ENCODE measurements at places on chromosomes 2 and 18. TPM values are rescaled to one million over a fixed set of nuclear protein-coding genes. Genes with fewer than 3 reads are reported as not detected.

DNA sequence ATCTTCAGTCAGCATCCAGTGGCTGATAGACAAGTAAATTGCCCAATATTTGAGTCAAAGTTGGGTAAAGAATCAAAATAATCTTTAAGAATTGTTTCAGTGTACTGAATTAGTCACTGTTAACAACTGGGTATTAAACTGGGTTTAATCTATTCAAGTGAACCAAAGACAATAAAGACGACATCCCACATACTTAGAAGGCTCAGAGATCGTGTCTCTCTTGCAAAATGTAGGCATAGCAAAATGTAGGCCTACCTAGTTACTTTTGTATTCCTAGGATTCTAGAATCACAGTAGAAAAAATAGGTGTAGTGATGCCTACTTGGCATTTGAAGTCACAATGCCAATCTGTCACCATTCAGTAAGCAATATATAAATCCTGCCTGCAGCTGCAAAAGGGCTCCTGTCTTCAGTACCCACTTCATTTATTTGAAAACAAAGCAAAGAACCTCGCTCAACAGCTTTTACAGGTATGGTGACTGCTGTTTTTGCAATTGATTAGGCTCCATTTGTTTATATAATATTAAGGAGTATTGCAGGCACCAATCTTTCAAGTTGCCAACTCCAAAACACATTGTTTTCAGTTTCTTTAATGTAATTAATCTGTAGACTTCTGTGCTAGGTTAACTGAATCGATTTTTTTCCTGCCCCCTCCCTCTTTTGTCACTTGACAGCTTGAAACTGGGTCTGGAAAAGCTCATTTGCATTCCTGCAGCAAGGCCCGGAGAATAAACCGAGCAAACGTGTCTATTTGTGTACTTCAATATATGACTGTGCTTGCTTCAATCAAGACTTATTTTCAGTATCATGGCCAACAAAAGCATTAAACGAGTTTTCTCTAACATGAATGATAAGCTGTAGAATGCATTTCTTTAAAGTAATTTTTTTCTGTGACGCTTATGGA, 1074.9 kb downstream of the TDRD15 start:
- no peaks in the 10 kb centered on the region for H3K27me3 ChIP-seq
- no peak overlapping the region for H3K27ac ChIP-seq
- no peak for DNase-seq
- H3K4me3 ChIP-seq: no peak overlapping the region
- no peaks in the 10 kb centered on the region for H3K4me1 ChIP-seq

CAPN14 gene
- 0.13 TPM for total RNA-seq

DNA sequence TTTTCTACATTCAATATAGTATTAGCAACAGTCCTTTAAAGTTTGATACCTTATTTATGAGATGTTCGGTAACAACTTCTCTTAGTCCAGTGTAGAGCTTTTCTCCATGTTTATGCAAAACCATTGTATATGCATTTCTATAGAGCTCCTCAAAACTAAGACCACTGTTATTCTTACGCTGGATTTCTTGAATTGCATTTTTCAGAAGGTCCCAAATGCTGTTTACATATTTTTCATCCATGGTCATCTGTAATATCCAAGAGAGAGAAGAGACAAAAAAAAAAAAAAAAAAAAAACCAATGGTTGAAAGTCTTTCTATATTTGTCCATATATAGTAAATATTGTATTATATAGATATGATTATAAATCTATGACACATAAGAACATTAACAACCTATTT, 27.6 kb downstream of the CUL3 start:
- H3K4me3 ChIP-seq: no peak overlapping the region
- no peak for DNase-seq
- no peaks in the 10 kb centered on the region for H3K27me3 ChIP-seq
- H3K27ac ChIP-seq: no peak overlapping the region
- peaks cover 6% of the 10 kb centered on the region for H3K36me3 ChIP-seq

GRCh38 chr2:120936476-120937334, 201.0 kb downstream of the GLI2 start:
- no peak for DNase-seq
- peaks cover 16% of the 10 kb centered on the region for H3K4me1 ChIP-seq
- no peak overlapping the region for H3K27ac ChIP-seq
- H3K36me3 ChIP-seq: no peaks in the 10 kb centered on the region

TEX44 gene
- total RNA-seq: not detected

DNA sequence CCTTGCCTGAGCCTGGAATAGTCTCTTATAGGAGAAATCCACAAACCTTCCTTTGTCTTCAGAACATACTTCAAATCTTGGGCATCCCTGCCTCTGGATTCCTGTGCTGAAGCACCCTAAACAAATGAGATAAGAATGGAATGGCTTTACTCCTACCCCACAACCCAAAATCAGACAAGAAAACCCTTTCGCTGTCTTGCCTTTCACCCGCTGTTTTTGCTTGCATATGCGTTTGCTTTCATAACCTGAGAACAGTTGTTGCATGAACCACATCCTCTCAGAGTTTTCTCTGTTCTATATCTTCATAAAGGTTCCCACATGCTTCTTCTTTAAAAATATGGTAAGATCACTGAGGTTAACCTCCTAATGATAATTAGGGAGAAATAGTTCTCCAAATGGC, 132.1 kb upstream of the MAP3K20 start:
- no peaks in the 10 kb centered on the region for H3K4me1 ChIP-seq
- DNase-seq: no peak
- H3K27ac ChIP-seq: no peak overlapping the region
- peaks cover 39% of the 10 kb centered on the region for H3K27me3 ChIP-seq
- no peaks in the 10 kb centered on the region for H3K36me3 ChIP-seq

DNA sequence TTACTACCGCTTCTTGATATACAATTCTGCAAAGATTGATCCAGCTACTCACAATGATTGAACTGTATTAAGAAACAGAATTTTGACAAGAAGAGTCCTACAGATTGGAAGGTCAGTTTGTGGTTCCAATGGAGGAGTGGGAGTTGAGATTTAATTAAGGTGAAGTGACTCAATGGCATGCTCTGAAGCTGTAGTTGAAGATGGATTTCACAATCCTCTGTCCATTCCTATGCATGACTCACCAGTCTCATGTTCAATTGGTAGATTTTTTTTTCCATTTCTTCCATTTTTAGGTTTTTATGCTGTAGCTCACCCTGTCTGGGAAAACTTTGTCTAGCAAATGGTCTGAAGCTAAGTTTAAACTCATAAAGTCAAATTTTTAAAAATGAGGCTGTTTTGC, 83.3 kb downstream of the DPP4 start:
- H3K4me3 ChIP-seq: no peak overlapping the region
- H3K36me3 ChIP-seq: no peaks in the 10 kb centered on the region
- peak; percentile 2 for DNase-seq
- no peaks in the 10 kb centered on the region for H3K27me3 ChIP-seq
- H3K4me1 ChIP-seq: no peaks in the 10 kb centered on the region
- H3K27ac ChIP-seq: no peak overlapping the region

GRCh38 chr2:140023291-140023690, 1243.1 kb upstream of the NXPH2 start:
- no peak overlapping the region for H3K4me3 ChIP-seq
- H3K4me1 ChIP-seq: peaks cover 11% of the 10 kb centered on the region
- no peak for DNase-seq
- no peaks in the 10 kb centered on the region for H3K27me3 ChIP-seq
- H3K36me3 ChIP-seq: no peaks in the 10 kb centered on the region

DNA sequence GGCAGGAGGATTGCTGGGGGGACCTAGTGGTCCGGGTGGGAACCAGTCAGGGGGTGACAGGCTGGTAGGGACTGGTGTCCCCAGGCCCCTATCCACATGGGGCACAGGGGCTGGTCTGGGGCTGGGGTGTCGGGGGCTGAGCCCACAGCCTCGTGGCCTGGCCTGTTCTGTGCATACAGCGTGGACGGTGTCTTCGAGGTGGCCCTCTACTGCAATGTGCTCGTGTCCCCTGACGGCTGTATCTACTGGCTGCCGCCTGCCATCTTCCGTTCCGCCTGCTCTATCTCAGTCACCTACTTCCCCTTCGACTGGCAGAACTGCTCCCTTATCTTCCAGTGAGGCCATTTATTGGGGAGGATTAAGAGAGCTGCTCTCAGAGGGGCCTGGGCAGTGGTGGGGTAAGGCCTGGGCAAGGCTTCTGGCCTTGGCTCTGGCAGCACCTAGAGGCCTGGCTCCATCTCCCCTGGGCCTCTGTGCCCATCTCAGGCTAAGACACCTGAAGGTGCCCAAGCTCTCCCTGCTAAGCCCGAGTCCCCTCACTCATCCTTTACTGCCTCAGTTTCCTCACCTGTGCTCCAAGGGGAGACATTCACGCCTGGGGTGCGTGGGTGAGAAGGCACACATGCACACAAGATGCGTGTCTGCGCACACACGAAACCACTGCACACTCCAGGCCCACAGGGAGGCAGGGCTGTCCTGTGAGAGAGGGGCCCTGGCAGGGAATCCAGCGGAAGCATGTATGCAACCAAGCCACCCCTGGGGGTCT, 1.9 kb downstream of the CHRNG start:
- no peak overlapping the region for H3K27ac ChIP-seq
- no peaks in the 10 kb centered on the region for H3K27me3 ChIP-seq
- no peaks in the 10 kb centered on the region for H3K4me1 ChIP-seq
- peaks cover under 1% of the 10 kb centered on the region for H3K36me3 ChIP-seq
- DNase-seq: no peak

DNA sequence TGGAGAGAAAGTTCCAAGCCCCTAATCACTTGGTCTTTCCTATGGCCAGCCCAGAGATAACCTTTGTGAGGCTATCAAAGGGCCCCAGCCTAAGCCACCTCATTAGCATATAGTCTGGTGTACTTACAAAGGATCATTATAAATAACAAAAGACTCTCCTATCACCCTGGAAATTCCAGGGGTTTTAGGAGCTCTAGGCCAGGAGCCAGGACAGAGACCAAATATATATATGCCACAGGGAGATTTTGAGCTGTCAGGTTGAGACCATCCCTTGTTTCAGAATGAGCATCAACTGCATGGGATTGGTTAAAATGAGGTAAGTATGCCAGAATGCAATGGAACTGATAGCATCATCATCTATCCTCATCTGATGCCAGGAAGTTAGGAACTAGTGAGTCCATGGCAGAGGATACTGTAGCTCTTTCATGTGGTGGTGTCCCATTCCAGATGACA, 32.1 kb upstream of the CHRNA1 start:
- H3K27me3 ChIP-seq: no peaks in the 10 kb centered on the region
- H3K4me1 ChIP-seq: no peaks in the 10 kb centered on the region
- no peak for DNase-seq

DNA sequence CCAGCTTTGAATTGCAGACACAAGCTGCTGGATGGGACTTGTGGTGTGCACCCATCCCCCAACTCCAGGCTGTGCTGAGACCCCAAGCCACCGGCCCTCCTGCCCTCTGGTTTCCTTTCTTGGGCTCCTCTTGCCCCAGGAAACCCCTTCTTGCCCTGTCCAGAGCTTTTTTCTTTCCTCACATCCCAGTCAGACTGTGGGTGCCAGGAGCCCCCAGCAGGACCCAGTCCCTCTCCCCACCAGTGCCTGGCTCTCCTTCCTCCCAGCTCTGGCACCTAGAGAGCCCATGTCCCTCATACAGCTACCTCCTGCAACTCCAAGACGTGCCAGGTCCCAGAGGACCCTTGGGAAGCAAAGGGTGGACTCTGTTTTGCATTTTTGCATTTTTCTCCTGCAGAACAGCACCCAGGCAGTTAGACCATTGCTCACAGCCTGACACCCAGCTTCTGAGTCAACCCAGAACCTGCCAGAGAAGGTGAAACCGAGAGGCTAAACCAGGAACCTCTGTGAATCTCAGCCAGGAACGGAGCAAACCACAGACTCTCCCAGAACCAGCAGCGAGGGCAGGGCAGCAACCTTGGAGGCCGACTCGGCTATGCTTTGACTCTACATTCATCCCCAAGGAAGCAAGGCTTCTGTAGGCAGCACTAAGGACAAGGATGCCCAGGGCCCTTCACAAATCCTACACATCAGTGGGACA, 221.1 kb downstream of the ANAPC1 start:
- H3K27ac ChIP-seq: no peak overlapping the region
- H3K27me3 ChIP-seq: no peaks in the 10 kb centered on the region
- H3K36me3 ChIP-seq: no peaks in the 10 kb centered on the region
- DNase-seq: no peak

DNA sequence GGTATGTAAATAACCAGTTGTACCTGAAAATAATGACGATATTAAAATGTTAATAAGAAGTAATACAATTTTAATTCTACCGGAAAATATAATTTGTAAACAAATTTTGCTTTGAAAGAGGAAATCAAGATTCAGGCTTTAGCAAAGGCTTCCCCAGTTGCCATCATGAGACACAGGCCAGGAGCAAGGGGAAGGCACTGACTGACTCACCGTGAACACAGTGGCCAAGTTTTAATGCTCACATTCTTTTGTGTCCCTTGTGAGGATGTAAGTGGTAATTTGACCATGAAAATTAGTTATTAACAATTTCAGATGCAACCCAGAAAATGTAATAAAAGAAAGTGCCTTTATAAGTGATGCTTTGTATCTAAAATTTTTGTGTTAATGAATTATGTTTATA, 164.1 kb downstream of the GREB1L start:
- H3K4me3 ChIP-seq: no peak overlapping the region
- peaks cover 9% of the 10 kb centered on the region for H3K27me3 ChIP-seq
- H3K4me1 ChIP-seq: no peaks in the 10 kb centered on the region
- H3K36me3 ChIP-seq: no peaks in the 10 kb centered on the region
- DNase-seq: no peak

ARHGAP15 gene
- not detected for total RNA-seq

NTSR2 gene
- not detected for total RNA-seq

- no peaks in the 10 kb centered on the region for H3K27me3 ChIP-seq
- H3K4me1 ChIP-seq: peaks cover 9% of the 10 kb centered on the region
- no peak overlapping the region for H3K27ac ChIP-seq
- no peak overlapping the region for H3K4me3 ChIP-seq
These were observed 115.6 kb downstream of the GLI2 start for GRCh38 chr2:120851116-120851773.

DNA sequence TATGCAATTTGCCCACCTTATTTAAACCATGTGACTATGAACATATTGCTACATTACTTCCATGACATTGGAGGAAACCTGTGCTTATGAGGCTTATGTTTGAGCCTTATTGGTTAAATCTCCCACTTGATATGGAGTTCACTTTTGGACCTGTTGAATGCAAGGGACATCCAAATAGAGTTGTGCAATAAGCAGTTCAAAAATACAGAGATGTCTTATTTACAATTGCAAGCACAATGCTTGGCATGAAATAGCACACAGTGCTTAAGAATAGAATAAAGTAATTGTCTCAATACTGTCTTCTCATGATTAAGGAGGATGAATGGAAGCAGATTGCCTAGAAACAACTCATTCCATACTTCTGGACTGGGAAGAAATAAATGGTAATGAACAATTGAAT, 793.5 kb downstream of the METTL4 start:
- H3K27me3 ChIP-seq: no peaks in the 10 kb centered on the region
- H3K4me3 ChIP-seq: no peak overlapping the region
- H3K4me1 ChIP-seq: no peaks in the 10 kb centered on the region
- H3K27ac ChIP-seq: no peak overlapping the region

All from A673 (cell line).